ENCODE measurements at places on chromosomes 7 and 10. TPM values are rescaled to one million over a fixed set of nuclear protein-coding genes. Genes with fewer than 3 reads are reported as not detected.
A peak's percentile ranks its signal among the peaks of the same experiment; 100 is the strongest.

Gene CPA2
- 0.55 TPM for total RNA-seq

Gene GIMAP4
- total RNA-seq: not detected

Gene LIPN
- not detected for total RNA-seq

Gene RTKN2
- total RNA-seq: 27.5 TPM

Gene ACSM6
- not detected for total RNA-seq

Gene CLDN4
- total RNA-seq: 0.47 TPM

Gene MOGAT3
- not detected for total RNA-seq

Gene PNLIPRP3
- total RNA-seq: not detected

- H3K4me3 ChIP-seq: no peak overlapping the region
- H3K27me3 ChIP-seq: peaks cover 18% of the 10 kb centered on the region
- H3K4me1 ChIP-seq: no peaks in the 10 kb centered on the region
Measured at GRCh38 chr10:111872591-111872990, 311.0 kb downstream of the GPAM start.

DNA sequence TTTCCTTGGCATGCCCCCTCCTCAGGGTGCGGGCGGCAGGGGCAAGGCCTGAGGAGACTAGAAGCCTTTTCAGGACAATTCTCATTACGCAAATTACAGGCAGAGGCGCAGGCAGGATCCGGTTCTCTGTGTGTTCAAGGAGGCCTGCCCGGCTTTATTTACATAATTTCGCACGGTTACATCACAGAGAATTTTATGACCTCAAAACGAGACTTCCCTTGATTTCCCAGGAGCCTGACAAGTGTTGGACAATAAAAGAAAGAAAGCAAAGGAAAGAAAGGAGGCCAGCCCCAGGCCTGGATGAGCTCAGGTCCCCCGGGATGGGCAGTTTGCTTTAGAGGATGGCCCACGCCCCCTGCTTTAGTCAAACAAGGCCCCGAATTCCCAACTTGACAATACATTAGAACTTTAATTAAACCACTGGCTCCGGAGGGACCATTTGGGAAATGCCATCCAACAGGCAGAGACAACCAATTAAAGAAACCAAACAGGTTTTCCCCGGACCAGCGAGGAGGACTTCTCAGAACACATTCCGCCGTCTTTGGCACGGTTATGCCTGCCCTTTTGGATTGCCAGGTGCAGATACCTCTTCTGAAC lies 2.9 kb downstream of the MNX1 start:
- H3K4me3 ChIP-seq: peak overlapping the region; percentile 61
- H3K36me3 ChIP-seq: no peaks in the 10 kb centered on the region
- peaks cover 87% of the 10 kb centered on the region for H3K27me3 ChIP-seq
- H3K4me1 ChIP-seq: peaks cover 13% of the 10 kb centered on the region
- no peak for DNase-seq
- no peak overlapping the region for H3K27ac ChIP-seq

DNA sequence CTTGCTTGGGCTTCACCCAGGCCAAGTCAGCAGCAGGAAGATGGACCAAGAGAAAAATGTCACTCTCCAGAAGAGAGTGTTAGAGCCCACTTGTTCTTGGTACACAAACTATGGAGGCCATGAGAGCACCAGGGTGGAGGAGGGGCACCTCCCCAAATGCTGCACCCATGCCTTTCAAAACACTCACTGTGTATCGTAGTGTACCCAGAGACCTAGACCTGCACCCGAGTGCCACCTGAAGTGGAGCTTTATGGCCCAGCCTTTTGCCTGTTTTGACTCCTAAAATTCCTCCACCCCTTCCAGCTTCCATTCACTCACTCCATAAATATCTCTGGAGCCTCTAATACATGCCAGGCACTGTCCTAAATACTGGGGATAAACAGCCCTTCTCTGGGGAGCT lies 5.0 kb downstream of the SFTPD start:
- no peak overlapping the region for H3K4me3 ChIP-seq
- no peak for DNase-seq
- H3K4me1 ChIP-seq: no peaks in the 10 kb centered on the region
- peaks cover 5% of the 10 kb centered on the region for H3K27me3 ChIP-seq
- no peak overlapping the region for H3K27ac ChIP-seq

DNA sequence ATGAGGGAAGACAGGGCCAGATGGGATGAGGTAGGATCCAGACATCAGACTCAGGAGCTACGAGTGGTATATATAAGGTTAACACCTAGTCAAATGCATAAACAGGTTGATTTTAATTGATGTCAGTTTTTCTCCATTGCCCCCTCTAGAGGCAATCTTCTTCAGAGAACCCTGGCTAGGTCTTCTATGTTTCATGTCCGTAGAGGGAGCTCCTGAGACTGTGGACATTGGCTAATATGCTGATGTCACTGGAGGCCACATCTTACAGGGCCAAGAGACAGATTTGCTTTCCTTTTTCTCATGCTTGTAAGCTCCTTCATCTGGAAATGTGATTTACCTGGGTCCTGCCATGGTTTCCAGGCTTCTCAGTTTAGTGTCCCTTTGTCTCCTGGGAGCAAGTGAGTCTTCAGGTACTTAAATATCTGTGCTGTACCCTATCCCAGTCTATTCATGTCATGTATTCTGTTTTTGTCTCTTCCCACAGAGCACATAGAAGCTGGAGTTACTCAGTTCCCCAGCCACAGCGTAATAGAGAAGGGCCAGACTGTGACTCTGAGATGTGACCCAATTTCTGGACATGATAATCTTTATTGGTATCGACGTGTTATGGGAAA lies 161.6 kb upstream of the PRSS1 start:
- peaks cover 2% of the 10 kb centered on the region for H3K27me3 ChIP-seq
- H3K27ac ChIP-seq: no peak overlapping the region
- H3K4me3 ChIP-seq: no peak overlapping the region
- H3K4me1 ChIP-seq: no peaks in the 10 kb centered on the region
- no peaks in the 10 kb centered on the region for H3K36me3 ChIP-seq

DNA sequence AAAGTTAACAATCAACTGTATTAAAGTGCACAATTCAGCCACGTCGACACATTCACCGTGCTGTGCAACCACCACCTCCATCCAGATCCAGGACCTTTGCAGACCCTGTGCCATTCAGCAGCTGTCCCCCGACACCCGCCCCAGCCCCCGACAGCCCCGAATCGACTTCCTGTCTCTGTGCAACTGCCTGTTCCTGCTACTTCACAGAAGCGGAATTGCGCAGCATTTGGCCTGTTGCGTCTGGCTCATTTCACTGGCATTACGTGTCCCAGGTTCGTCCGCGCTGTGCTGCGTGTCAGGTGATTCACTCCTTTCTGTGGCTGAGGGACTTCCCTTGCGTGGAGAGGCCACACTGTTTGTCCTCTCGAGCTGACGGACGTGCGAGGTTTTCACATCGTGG lies 33.2 kb upstream of the DNAAF5 start:
- H3K4me3 ChIP-seq: no peak overlapping the region
- H3K4me1 ChIP-seq: no peaks in the 10 kb centered on the region
- no peaks in the 10 kb centered on the region for H3K27me3 ChIP-seq
- H3K36me3 ChIP-seq: peaks cover 15% of the 10 kb centered on the region
- DNase-seq: no peak
- H3K27ac ChIP-seq: no peak overlapping the region

- DNase-seq: no peak
- no peaks in the 10 kb centered on the region for H3K27me3 ChIP-seq
- H3K4me1 ChIP-seq: no peaks in the 10 kb centered on the region
- H3K4me3 ChIP-seq: no peak overlapping the region
Measured at GRCh38 chr10:81136261-81136660, 598.6 kb downstream of the SH2D4B start.

GRCh38 chr7:28355635-28356319 lies 56.5 kb upstream of the CREB5 start:
- H3K36me3 ChIP-seq: no peaks in the 10 kb centered on the region
- no peak overlapping the region for H3K27ac ChIP-seq
- no peaks in the 10 kb centered on the region for H3K27me3 ChIP-seq
- peaks cover 9% of the 10 kb centered on the region for H3K4me1 ChIP-seq
- no peak overlapping the region for H3K4me3 ChIP-seq

- DNase-seq: no peak
- H3K27me3 ChIP-seq: peaks cover 64% of the 10 kb centered on the region
- peaks cover 5% of the 10 kb centered on the region for H3K4me1 ChIP-seq
- H3K27ac ChIP-seq: no peak within 1 kb of the TSS
- no peaks in the 10 kb centered on the region for H3K36me3 ChIP-seq
- peak within 1 kb of the TSS; percentile 97 for H3K4me3 ChIP-seq
Measured at GRCh38 chr7:44325201-44325671, at the start of gene CAMK2B. Gene CAMK2B, minus strand, starts transcription at chr7:44325594. Its CDS starts 173 bp downstream, at chr7:44325421.

DNA sequence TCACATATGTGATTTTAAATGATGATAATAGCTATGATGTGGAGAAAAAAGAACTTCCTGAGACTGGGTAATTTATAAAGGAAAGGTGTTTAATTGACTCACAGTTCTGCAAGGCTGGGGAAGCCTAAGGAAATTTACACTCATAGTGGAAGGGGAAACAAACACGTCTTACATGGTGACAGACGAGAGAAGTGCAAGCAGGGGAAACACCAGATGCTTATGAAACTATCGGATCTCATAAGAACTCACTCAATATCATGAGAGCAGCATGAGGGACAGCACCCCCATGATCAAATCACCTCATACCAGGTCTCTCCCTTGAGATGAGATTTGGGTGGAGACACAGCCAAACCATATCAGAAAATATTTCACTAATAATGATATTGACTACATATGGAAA lies 4.1 kb upstream of the LIPN start:
- H3K4me1 ChIP-seq: no peaks in the 10 kb centered on the region
- H3K4me3 ChIP-seq: no peak overlapping the region
- no peak for DNase-seq
- no peaks in the 10 kb centered on the region for H3K36me3 ChIP-seq
- no peaks in the 10 kb centered on the region for H3K27me3 ChIP-seq

- H3K27ac ChIP-seq: peak overlapping the region; percentile 99
- H3K36me3 ChIP-seq: no peaks in the 10 kb centered on the region
- DNase-seq: peak; percentile 73
- H3K4me1 ChIP-seq: peaks cover 65% of the 10 kb centered on the region
Measured at GRCh38 chr10:3500408-3500856, 284.6 kb downstream of the KLF6 start.

Data from neural crest cell (in vitro differentiated cells).